ENCODE measurements at places on chromosomes 12 and 14.

DNA sequence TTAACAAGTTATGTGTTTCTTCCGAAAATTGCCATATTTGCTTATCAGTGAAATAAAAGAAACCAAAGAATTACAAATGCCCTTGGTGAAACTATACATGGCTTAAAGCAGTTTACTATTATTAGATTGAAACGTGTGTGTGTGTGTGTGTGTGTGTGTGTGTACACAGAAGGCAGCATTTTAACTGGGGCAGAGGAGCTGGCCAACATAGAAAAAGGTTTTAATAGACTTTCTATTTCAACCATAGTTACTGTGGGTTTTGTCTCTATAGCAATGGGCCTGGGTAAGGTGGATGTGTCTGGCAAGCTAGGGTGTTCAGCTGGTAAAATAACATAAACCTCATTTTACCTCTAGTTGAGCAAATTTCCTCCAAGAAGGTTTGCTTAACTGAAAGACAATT, 6.5 kb downstream of the PRICKLE1 start:
- no peak for DNase-seq

DNA sequence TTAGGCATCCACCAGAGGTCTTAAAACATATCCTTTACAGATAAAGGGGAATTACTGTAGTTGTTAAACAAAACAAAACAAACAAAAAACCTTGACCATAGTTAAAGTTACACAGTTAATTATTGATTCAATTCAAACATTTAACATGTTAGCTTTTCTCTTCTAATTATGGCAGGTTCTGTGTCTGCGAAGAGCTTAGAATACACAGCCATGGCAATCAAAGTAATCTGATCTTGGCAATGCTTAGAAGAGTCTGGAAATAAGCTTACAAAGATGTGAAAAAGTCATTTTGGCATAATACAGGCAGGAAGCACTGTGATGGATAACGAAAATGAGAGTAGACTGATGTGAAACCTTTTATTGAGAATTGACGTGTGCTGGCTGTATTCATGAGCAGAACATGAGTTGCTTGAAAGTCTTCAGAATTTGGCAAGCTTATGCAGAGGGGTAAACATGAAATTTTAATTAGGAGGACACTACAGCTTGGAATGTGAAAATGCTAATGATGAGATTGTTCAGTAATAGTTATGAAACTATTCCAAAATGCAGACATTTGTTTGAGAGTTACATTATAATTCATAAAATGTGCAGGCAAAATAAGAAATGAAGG, 629.6 kb downstream of the FSCB start:
- peak; percentile 11 for DNase-seq

DNA sequence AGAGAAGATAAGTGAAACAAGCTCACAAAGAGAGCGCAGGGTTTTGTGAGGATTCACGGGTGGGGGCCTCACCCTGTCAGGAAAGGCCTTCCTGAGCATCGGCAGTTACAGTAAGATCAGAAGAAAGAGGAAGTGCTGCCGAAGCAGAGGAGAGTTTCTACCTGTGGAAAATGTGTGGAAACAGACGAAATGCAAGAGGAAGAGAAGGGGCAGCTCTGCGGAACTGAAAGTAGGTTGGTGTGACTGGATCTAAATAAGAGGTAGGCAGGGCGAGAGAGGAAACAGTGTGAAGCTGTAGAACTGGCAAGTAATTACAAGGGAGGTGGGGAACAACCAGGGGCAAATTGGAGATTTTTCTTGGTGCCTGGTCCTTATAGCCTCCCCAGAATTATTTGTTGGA, 2.6 kb downstream of the GPR68 start:
- DNase-seq: no peak

GRCh38 chr12:100646896-100647295, 73.4 kb downstream of the GAS2L3 start:
- DNase-seq: no peak

GRCh38 chr12:19483727-19484126, 44.4 kb downstream of the AEBP2 start:
- DNase-seq: peak; percentile 20

DNA sequence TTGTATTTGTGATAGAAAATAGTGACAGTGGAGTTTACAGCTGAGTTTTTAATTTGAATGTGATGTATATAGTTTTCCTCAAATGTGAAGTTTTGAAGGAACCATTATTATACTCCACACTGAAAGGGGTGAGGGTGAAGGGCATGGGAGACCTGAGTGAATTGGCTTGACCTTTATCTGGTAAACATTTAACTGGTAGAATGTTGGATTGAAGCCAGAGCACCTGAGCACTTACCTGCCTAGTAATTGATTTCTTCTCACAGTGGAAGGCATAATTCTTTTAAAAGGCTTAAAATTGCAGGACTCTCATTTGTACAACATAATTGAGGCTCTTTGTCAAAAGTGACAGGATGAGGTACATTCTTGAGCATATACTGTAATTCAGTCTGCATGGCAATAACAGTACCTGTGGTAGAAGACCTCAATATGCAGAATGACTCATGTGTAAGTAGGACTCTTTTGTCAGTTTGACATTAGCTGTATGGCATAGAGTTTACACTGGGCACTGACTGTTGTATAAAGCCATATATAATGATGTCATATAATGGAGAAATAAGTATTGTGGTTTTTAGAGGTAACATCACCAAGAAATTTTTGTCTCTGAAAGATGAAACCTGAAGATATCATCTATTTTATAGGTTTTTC, 309.6 kb downstream of the TMTC2 start:
- peak; percentile 56 for DNase-seq

Data from NCI-H2081 (cell line).